ENCODE measurements at places on chromosomes 16 and 17.
A peak's percentile ranks its signal among the peaks of the same experiment; 100 is the strongest.

DNA sequence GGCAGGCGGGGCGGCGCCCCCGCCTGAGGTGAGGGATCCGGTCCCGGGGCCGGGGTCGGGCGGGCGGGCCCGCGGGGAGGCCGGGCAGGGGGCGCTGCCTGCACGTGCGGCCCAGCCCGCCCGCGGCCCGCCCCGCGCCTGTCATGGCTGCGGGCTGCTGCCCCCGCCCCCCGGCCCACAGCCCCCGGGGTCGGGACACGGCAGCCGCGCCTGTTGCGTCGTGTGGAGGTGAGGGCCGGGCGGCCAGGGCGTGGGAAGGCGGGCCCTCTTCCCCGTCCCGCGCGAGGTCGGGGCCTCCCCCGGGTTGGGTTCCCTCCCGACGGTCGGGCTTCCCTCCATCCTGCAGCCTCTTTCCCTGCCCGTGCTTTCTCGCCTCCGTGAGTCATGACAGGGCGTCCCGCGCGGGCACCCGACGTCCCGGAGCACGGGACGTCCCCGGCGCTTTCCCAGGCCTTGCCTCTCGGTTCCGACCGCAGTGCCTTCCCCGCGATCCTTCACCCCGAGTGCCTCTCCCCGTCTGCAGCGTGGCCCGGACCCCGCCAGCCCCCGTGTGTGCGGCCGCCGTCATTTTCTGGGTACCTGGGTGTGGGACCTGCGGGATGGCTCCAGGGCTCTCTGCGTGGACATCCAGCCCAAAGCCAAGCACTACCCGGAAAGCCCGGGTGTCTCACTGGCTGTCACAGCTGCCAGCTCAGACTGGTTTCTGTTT, 76.7 kb downstream of the CHD9 start:
- DNase-seq, result peak; percentile 72

DNA sequence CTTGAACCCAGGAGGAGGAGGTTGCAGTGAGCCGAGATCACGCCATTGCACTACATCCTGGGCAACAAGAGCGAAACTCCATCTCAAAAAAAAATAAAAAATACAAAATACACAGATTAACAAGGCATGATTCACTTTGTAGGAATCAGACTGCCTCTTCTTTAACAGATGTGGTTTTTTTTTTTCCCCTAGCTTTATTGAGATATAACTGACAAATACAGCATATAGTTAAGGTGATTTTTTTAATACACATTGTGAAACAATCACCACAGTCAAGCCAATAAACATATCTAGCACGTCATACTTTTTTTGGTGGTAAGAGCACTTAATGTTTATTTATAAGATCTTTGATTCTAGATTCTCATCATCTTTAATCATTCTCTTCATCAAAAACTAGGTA, 87.8 kb downstream of the SPAG9 start:
- DNase-seq, result no peak

GRCh38 chr16:1430214-1430758, 592 bp upstream of the PERCC1 start:
- no peak for DNase-seq

- DNase-seq, result no peak
Measured at GRCh38 chr17:77999413-78000173, 41.1 kb downstream of the TNRC6C start.

DNA sequence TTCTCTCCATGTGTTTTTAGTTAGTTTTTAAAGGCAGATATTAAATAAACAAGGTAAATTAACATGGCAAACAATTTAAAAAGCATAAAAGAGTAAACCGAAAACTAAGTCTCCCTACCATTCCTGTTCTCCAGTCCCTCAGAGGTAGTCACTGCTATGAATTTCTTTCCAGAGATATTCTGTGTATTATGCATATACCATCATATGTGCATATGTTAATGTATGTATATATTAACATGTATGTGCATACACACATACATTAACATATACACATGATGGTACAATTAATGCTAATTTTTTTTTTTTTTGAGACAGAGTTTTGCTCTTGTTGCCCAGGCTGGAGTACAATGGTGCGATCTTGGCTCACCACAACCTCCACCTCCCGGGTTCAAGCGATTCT, 32.5 kb downstream of the TANGO6 start:
- no peak for DNase-seq

DNA sequence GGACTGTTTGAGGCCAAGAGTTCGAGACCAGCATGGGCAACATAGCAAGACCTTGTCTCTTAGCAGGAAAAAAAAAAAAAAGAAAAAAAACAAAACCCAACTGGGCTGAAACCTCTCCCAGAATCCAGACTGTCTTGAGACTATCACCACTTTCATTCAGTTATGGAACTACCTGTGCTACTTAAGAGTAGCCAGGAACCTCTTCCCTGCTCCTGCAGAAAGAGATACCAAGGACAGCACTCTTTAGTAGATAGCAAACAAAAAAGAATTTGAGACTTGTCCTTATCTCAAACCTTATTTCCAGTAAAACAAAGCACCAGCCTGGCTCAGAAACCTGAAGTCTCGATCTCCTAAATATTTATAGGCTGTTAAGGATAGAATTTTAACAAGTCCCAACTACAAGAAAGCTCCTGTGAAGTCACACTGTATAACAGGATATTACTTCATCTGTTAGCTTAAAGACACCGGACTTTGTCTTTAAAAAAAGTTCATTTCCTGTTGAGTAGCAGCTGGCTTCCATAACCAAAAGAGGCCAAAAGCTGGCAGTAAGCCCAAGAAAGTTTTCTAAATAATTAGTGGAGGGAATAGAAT, 5.1 kb downstream of the CDR2 start:
- DNase-seq, result no peak

- DNase-seq, result no peak
Measured at GRCh38 chr16:57601801-57602478, 26.5 kb upstream of the ADGRG1 start.

GRCh38 chr16:65097296-65097695, 24.6 kb downstream of the CDH11 start:
- DNase-seq, result no peak

- no peak for DNase-seq
Measured at GRCh38 chr16:83940119-83940518, 12.9 kb upstream of the OSGIN1 start.

GRCh38 chr17:79789943-79790804, 6.7 kb downstream of the CBX8 start:
- no peak for DNase-seq

- DNase-seq, result peak; percentile 76
Measured at GRCh38 chr16:72787514-72788268, 260.2 kb downstream of the ZFHX3 start.

- DNase-seq, result no peak
Measured at GRCh38 chr16:46961373-46962353, 11.8 kb downstream of the DNAJA2 start.

DNA sequence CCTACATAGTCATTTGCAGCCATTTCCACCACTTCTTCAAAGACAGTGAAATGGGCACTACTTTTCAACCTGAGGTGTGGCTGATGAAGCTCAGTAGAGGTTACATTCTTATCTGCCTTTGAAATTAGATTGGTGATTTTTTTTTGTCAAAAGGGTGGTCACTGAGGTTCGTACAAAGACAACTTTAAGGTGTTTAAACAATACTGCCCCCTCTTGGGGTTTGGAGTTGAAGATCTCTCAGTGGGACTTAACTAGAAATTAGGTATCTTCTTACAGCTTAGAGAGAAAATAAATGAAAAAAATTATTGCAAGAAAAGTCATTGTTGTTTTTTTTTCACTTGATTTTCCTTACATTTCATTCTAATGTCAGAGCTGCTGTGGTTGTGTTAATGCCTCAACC, 713.2 kb downstream of the CDH11 start:
- no peak for DNase-seq

DNA sequence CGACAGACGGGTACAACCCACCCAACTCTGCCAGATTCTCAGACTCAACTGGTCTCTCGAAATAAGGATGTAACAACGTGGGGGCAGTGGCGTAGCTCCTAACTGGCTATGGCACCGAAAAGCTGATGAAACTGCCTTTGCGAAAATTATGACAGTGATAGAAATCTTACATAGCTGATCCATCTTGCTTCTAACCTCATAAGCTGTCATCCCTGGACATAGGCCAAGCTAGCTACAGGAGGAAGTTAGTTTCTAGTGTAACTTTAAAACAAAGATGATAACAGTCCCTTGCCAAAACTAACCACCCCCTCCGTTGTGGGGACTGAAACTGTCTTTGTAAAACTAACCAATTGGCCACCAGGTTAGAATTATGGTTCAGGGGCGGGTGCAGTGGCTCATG, 220.1 kb downstream of the SLC39A11 start:
- DNase-seq, result no peak

DNA sequence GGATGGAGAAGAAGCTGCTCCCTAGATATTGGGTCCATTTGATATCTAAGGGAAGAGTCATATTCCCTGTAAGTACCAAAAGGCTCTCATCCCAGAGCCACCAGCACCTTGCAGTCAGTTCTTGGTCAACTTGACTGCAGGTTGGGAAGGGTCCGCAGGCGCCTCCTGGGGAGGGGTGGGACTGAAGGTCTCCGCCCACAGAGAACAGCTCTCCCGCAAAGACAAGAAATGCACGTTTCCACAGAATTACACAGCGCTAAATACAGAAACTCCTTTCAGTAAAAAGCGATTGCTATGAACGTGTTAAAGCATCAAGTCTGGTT, 864 bp upstream of the CTCF start:
- no peak for DNase-seq

DNA sequence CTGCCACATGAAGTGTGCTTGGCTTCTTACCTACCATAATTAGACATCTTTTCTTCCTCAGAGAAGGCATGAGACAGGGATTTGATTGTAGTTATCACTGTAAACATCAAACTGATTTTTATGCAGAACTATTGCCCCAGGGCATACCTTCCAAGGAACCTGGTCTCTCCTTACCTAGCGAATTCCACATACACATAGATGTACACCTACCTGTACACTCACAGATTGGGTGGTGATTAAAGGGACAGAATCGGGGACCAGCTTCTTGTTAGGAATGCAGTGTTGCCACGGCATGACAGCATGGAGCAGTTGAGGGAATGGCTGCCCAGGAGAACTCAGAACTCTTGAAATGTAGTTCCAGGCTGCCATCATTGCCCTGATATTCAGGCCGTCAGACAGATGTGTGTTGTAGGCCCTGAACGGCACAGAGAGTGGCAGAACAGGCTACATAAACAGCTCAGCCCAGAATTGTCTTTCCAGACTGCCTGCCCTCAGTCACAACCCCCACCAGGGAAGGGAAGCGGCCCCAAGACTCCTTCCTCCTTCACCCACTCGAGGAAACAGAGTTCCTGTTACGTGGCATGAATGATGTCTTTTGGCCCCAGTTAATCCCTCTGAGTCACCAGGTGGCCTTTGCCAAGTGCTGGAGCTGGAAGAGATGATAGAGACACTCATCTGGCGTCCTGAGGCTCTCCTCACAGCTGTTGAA, 17.8 kb upstream of the NAGLU start:
- no peak for DNase-seq

- DNase-seq, result no peak
Measured at GRCh38 chr16:78502812-78503350, 403.4 kb downstream of the WWOX start.

GRCh38 chr17:35254107-35254773, 11.4 kb downstream of the SLFN5 start:
- DNase-seq, result no peak

DNA sequence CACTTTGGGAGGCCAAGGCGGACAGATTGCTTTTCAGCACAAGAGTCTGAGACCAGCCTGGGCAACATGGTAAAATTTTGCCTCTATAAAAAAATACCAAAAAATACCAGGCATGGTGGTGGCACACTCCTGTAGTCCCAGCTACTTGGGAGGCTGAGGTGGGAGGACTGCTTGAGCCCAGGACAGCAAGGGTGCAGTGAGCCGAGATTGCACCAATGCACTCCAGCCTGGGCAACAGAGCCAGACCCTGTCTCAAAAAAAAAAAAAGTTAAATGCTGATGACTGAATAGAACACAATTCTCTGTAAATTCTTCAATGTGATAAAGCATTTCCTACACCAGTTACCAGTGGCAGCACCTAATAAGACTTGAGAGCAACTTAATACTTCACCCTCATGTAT, 65.7 kb downstream of the KANSL1 start:
- no peak for DNase-seq

DNA sequence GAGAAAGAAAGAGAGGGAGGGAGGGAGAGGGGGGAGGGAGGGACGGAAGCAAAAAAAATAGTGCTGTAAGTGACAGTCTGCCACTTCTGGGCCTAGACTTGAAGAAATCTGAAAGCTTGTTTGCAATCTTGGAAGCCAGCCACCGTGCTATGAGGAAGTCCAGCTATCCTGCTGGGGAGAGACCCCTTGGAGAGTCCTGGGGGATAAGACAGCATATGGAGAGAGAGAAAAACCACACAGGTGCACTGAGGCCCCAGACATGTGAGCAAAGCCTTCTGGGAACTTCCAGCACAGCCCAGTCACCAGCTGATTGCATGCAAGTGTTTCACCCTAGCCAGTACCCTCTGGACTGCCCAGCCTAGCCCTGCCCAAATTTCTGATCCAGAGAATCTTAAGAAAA, 12.6 kb upstream of the ALOX12B start:
- DNase-seq, result no peak

- no peak for DNase-seq
Measured at GRCh38 chr16:78428193-78428592, 328.7 kb downstream of the WWOX start.

DNA sequence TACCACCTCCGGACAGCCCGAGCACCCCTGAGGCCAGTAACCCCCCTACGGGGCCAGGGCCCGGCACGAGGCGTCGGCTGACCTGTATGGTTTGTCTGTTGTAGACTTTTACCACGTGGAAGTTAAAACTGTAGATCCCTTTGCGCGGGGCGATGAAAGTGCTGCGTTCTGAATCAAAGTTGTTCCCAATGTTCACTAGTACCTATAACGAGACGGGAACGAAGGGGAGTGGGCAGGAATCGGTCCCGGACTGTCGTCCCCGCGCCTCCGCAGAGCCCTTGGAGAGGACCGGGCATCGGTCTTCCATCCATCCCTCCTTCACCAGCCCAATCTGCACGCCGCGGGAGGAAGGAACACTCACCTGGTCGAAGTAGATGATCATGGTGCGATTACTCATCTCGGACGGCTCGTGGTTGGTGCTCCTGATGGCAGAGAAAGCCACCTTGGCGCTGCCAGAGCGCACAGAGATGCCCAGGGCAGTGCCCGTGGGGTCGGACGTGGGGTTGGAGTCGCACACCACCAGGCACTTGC, 732 bp downstream of the CBLN1 start:
- DNase-seq, result no peak

GRCh38 chr16:89363621-89364393, 126.6 kb downstream of the ANKRD11 start:
- no peak for DNase-seq

- DNase-seq, result no peak
Measured at GRCh38 chr17:35731239-35731916, at the start of gene RASL10B. RASL10B (plus strand) TSS chr17:35731639; CDS start chr17:35735185, 3,546 bp downstream.

GRCh38 chr16:17038415-17038814, 432.3 kb downstream of the XYLT1 start:
- DNase-seq, result no peak

- DNase-seq, result no peak
Measured at GRCh38 chr16:16021020-16021419, 71.6 kb downstream of the ABCC1 start.

- no peak for DNase-seq
Measured at GRCh38 chr17:31696703-31697325, 162.2 kb downstream of the COPRS start.

GRCh38 chr16:75733305-75734211, 7.3 kb upstream of the CPHXL start:
- no peak for DNase-seq
